ENCODE measurements at places on chromosomes 4 and X.

GRCh38 chr4:153943738-153944415 lies 155.0 kb upstream of the SFRP2 start:
- DNase-seq: no peak

DNA sequence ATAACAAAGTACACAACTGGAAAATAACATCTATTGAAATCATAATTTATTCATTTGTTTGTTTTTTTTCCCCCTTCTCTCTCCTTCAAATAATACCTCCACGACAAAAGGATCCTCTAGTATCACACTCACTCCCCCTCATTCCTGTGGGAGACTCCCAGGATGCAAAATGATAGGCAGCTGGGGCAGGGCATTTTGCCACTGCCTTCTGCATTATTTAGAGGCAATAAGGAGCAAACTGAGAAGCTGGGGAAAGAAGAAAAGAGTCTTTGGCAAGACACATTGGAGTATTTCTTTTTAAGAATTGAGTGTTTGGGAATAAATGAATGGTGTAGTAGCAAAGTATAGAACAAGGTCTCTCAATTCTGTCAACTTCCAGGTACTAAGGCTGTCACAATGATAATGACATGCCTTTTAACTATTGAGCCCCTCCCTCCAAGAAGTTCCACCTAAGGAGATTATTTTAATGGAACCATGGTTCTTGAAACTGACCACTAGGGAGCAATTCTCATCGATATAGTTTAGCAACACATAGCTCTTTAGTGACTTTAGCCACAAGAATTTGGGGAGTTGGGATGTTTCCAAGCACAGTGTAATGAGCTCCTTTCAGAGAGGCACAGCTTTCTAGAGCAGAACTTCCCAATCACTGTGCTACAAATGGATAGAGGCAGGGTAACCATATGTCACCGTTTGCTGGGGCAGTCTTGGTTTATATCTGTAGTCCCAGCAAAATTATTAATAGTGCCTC lies 303.3 kb downstream of the FRMPD4 start:
- DNase-seq: no peak

DNA sequence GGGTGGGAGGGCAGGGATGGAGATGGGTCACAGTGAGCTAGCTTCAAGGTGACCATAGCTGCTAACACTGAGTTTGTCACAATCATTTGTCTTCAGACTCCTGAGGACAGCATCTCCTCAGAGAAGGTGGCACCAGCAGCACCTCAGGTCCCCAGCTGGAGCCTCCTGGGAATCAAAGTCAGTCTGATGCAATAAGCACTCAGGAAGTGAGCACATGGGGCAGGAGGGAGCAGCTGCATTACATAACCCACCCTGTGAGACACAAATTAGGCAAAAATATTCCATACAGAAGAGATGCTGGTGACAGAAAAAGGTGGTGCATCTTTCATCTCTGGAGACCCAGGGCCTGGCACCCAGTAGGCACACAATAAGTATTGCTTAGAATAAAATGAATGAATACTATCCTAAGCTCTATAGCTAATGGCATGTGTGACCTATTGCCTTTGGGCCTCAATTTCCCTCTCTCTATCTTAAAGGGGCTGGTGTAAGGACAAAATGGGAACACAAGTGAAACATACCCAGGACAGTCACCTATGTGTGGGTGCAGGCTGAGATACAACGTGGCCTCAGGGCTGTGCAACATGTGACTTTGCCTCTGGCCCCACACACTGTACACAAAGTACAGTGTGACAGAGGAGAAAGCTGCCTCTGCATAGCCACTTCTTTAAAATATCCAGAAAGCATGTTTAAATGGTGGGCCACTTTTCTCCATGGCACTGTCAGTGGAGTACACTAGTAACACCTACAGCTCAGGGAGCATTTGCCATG lies 37.1 kb downstream of the SLC39A8 start:
- no peak for DNase-seq

DNA sequence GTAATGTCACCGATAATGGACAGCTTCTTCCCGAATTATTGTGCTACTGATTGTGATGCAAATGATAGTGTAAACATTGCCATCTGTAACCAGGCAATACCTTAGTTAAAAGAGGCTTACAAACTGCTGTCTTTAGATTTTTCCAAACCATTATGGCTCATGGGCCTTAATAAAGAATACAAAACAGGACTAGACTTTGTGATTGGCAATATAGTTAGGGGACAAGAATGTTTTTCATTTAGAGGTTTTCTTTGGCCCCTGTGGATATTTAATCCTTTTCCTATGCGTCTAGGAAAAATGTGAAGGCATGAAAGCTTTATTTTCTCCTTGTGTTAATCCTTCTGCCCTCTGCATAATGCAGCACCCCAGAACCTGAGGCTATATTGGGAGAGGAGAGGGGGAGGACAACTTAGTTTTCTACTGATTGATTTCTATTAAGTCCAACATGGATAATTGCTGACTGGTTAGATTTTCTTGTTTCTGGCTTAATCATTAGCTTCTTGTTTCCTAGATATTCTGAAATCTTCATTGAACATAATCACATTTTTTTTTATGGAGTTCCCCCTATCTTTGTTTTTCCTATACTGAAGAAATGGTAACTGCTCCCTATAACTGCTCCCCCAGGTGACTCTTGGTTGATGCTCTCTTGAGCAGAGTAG lies 1.9 kb downstream of the PRPS1 start:
- no peak for DNase-seq

GRCh38 chrX:153965406-153965805 lies 6.2 kb downstream of the HCFC1 start:
- DNase-seq: no peak
